Placental pericyte (primary cell): ENCODE measurements at places on chromosomes 3 and 15. TPM values are rescaled to one million over a fixed set of nuclear protein-coding genes. Genes with fewer than 3 reads are reported as not detected.

Gene GOLGA8N
- 0.88 and 1.0 TPM in 2 replicates for total RNA-seq

Gene OR5K2
- total RNA-seq = not detected in 2 replicates

Gene PRSS50
- total RNA-seq = not detected in 2 replicates

Gene GOLGA8R
- total RNA-seq = 0.66 and 0.86 TPM in 2 replicates

Gene GAP43
- total RNA-seq = 0.43 TPM in 1 of 2 replicates, not detected in the other

Gene DCLK3
- 0.14 TPM in 1 of 2 replicates, not detected in the other for total RNA-seq

Gene CCRL2
- total RNA-seq = 0.57 TPM in 1 of 2 replicates, not detected in the other

Gene TGM5
- total RNA-seq = not detected in 2 replicates

Gene MPI
- 49.5 and 88.6 TPM in 2 replicates for total RNA-seq

Gene TJP1
- 84.9 and 114 TPM in 2 replicates for total RNA-seq

Gene GPR62
- under 0.01 TPM in 1 of 2 replicates, not detected in the other for total RNA-seq

Gene CFAP44
- 2.4 and 3.9 TPM in 2 replicates for total RNA-seq

Gene ZBBX
- total RNA-seq = not detected in 2 replicates

Gene CFAP20DC
- total RNA-seq = 2.0 and 3.6 TPM in 2 replicates

Gene SCN5A
- total RNA-seq = 0.22 and 1.1 TPM in 2 replicates

Gene TTLL13
- total RNA-seq = not detected in 2 replicates

Gene RAD18
- 4.2 and 21.0 TPM in 2 replicates for total RNA-seq

Gene ITGA11
- 57.8 and 129 TPM in 2 replicates for total RNA-seq

Gene MYL3
- 0.22 TPM in 1 of 2 replicates, not detected in the other for total RNA-seq

Gene RAB8B
- total RNA-seq = 48.5 and 88.6 TPM in 2 replicates

Gene MYO5A
- total RNA-seq = 35.7 and 67.7 TPM in 2 replicates

Gene MFN1
- total RNA-seq = 37.9 and 78.5 TPM in 2 replicates

Gene DGKG
- total RNA-seq = 1.5 and 2.4 TPM in 2 replicates

Gene MESP1
- total RNA-seq = under 0.01 TPM in 1 of 2 replicates, not detected in the other

Gene RASL12
- 0.22 and 1.6 TPM in 2 replicates for total RNA-seq

Gene CPNE9
- total RNA-seq = not detected in 2 replicates

Gene LINGO1
- not detected in 2 replicates for total RNA-seq

Gene CD200
- 3.7 and 4.6 TPM in 2 replicates for total RNA-seq

Gene ITGB5
- total RNA-seq = 247 and 383 TPM in 2 replicates

Gene SLC24A1
- total RNA-seq = 7.2 and 8.8 TPM in 2 replicates

Gene CP
- 0.57 TPM in 1 of 2 replicates, not detected in the other for total RNA-seq

Gene SLC12A1
- total RNA-seq = not detected in 2 replicates

Gene OIP5
- total RNA-seq = 0.22 and 12.3 TPM in 2 replicates

Gene DAZL
- total RNA-seq = 0.14 TPM in 1 of 2 replicates, not detected in the other
